ENCODE measurements at places on chromosomes 13 and 19.

DNA sequence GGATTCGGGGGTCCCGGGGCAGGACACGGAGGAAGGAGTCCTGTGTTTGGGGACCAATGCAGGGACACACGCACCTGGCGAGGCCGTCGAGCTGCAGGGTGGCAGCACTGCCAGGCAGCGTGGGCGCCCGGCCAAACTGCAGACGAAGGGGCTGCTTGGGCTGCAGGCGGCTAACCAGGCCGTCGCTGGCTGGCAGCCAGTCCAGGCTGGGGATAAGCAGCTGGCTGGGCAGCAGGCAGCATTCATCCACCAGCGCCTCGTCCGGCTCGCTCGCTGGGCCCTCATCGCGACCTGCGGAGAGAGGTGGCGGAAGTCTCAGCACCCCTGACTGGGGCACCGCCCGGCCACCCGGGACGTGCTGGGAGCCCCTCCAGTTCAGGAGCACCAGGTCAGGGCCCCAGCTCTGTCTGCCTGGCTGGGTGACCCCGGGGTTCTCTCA lies 11.5 kb downstream of the CFD start:
- DNase-seq, result no peak

- no peak for DNase-seq
Measured at GRCh38 chr19:35005256-35005977, 5.3 kb downstream of the GRAMD1A start.

DNA sequence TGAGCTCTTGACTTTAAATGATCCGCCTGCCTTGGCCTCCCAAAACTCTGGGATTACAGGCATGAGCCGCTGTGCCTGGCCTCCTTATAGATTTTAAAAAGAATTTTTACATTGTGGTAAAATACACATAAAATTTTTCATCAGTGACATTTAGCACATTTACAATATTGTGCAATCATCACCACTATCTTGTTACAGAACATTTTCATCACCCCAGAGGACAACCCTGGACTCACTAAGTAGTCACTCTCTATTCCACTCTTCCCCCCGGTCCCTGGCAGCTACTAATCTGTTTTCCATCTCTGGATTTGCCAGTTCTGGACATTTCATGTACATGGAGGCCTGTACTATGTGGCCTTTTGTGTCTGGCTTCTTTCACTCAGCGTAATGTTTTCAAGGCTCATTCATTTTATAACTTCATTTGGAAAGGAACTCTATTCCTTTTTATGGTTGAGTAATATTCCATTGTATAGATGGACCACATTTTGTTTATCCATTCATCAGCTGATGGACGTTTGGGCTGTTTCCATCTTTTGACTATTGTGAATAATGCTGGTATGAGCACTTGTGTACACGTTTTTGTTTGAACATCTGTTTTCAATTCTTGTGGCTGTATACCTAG lies 19.9 kb downstream of the MEGF8 start:
- DNase-seq, result no peak

DNA sequence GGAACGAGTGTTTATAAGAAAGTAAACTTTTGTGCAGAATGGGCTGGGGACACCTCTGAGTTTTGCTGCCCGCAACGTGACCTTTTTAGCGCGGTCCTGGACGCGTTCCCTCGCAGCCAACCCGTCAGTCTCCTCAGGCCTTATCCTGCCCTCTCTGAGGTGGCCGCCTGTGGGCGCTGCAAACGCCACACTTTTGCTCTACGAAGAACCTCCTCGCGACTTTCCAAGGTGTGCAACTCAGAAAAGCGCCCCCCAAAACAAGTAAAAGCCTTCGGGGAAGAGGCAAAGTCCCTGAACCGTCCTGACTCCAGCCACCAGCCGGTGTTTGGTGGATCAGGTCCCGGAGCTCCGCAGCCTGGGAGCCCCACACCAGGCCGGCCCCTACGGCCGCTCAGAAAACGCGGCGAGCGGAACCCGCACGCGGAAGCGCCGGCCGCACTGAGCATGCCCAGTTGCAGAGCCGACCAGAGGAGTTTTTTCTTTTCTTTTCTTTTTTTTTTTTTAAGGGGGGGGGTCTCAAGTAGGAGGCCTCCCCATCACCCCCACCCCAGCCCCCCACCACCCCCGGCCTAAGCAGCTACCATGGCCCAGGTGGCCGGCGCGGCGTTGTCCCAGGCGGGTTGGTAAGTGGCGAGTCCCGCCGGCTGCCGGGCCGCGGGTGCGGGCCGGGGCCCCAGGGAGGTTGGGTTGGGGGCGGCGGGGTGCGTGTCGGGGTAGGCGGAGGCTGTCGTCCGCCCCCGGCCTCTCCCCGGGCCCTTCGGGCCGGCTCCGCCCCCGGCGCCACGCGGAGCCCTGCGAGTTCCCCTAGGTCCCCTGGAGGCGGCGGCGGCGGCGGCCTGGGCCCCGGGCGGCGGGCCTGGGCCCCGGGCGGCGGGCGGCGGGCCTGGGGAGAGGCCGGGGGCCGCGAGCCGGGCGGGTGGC lies at the start of gene TDRD3:
TDRD3 (plus strand) TSS at position 438 of the 921 bp plus-strand sequence; CDS start at position 583, 145 bp downstream.
- DNase-seq, result peak; percentile 83

DNA sequence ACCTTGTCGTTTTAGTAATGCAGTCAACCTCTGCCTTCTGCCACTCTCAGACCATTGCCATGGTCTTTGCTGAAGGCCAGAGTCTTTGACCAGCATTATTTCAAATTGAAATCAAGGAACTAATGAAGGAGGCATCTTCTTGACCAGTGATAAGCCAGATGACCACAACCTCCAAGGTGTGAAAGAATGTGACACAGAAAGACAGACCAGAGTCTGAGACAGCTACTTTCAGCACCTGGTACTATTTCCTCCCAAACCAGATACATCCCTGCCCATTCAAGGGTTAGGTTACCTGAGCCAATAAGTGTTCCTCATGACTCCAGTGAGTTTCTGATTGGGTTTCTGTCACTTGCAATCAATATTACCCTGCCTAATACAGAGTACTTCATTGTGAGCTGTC lies 20.3 kb upstream of the RNASEH2B start:
- DNase-seq, result no peak

GRCh38 chr19:6236310-6237291 lies 43.2 kb downstream of the MLLT1 start:
- DNase-seq, result no peak

DNA sequence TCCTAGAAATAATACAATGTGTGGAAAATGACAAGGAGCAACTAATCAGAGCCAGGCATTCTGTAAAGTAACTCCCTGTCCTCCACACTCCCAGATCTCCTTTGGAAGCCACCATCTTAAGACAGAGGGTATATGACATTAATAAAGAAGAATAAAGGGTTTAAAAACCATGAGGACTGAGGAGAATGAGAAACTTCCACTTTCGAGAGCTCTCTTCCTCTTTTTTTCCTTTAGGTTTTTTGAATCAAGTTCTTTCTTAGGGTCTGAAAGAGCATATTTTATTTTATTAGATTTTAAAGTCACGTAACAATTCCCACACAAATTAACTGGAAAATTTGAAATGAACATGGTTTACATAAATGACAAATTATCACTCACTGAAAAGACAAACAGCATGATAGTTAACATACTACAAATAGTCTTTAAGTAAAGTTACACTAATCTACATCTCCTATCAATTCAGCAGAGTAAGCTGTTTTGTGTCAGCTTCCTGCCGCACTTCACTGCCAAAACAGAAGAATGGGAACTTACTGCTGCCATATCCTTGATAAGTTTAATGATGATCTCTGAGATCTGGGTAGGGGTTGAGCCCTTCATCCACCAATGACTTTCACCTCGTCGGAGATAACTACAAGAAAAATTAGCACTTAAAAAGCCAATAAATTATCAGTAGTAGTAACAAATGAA lies 38.6 kb upstream of the FBXL3 start:
- no peak for DNase-seq

DNA sequence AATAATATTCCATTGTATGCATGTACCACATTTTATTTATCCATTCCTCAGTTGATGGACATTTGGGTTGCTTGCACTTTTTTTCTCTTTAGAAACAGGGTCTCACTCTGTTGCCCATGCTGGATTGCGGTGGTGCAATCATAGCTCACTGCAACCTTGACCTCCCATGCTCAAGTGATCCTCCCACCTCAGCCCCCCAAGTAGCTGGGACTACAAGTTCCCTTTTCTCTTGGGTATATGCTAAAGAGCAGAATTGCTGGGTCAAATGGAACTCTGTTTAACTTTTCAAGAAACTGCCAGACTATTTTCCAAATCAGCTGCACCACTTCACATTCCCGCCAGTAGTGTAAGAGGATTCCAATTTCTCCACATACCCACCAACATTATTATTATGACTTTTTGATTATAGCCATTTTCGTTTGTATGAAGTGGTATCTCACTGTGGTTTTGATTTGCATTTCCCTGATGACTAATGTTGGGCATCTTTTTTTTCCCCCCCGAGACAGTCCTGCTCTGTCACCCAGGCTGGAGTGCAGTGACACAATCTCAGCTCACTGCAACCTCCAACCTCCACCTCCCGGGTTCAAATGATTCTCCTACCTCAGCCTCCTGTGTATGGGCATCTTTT lies 7.6 kb upstream of the IPO5 start:
- peak; percentile 64 for DNase-seq

GRCh38 chr19:4386041-4386782 lies 14.1 kb downstream of the SH3GL1 start:
- DNase-seq, result no peak

GRCh38 chr13:112638157-112638750 lies 50.3 kb upstream of the TUBGCP3 start:
- DNase-seq, result no peak

DNA sequence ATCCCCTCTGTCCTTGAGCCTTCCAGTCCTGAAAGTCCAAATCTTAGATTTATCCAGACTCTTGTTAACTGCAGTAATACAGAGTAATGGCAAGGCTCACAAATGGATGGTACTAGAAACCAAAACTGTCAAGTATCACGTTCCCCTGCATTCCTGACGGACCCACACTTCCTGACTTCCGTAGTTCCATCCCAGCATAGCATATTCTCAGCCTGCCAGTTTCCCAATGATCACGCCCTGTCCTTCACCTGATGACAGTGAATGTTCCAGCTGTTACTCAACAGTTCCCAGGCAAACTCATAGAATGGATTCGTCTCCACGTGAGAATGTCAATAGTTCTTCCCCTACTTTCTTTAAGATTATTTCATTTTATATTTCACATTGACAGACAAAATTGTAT lies 33.6 kb downstream of the SLC7A1 start:
- DNase-seq, result no peak

DNA sequence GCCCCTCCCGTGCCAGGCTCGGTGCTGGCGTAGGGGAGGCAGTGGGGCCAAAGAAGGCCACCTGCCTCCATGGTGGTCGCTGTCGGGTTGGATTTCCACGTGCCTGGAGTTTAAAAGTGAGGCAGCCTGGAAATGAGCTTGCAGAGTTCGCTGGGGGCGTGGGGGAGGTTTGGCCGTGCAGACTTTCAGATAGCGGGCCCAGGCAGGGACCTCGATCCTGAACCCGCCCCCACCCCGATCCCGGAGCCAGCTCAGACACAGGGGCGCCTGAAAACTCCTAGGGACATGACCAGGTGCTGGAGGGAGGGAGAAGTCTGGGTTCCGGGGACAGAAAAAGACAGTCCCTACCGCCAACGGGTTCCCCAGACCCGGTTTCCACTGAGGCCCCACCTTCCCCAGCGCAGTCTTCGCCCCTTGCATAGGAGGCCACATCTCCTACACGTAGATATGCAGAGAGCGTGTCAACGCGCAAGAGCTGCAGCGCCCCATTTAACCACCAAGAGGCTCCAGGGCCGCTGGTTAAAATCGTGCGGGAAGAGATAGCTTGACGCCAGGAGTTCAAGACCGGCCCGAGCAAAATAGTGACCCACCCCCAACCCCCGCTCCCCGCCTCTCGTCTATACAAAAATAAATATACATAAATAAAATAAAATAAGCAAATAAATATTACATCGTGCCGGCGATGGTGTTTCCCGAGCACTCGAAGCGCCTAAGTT lies 8.5 kb downstream of the CCDC8 start:
- peak; percentile 43 for DNase-seq

- no peak for DNase-seq
Measured at GRCh38 chr13:85601526-85601925, 197.7 kb downstream of the SLITRK6 start.

DNA sequence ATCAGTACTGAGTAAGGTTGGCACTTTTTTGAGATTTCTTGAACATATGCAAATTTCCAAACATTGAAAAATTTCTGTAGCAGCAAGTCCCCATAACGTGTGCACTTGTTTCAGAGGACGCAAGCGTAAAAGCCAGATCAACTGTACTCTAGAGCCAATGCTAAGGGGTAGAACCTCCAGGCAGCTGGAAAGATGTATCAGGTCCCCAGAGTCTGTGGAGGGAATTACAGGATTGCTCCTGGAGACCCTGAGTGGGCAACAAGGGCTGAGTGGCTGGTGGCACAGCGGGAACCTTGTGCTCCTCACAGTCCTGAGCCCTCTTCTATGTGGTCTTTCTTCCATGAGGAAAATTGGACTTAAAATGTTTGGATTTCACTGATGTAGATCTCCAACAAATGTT lies 53.9 kb upstream of the AMER2 start:
- no peak for DNase-seq

DNA sequence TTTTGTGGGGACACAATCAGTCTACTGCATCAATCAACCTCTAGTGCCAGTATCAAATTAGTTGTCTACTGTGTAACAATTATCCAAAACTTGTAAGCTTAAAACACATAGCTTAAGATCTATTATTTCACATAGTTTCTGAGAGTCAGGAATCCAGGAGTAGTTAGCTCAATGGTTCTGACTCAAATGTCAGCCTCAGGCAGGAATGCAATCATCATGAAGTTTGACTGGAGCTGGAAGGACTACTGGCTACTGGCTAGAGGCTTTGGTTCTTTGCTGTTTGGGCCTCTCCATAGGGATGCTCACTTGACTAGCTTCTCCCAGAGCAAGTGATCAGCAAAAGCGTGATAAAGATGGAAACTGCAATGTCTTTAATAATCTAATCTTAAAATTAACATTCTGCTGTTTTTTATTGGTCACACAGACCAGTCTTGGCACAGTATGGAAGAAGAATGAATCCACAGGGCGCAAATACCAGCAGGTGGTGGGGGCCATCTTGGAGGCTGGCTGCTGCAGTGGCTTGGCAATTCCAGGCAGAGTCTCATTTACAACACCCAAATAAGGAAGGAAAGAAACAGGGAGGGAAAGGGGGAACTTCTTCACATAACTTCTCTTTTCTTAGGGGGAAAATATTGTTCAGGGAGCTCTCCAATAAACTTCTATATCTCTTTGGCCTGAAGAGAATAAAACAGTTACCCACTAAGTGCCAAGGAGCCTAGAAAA lies 15.7 kb downstream of the CAB39L start:
- DNase-seq, result no peak

GRCh38 chr13:33649212-33649878 lies 168.6 kb upstream of the RFC3 start:
- peak; percentile 52 for DNase-seq

DNA sequence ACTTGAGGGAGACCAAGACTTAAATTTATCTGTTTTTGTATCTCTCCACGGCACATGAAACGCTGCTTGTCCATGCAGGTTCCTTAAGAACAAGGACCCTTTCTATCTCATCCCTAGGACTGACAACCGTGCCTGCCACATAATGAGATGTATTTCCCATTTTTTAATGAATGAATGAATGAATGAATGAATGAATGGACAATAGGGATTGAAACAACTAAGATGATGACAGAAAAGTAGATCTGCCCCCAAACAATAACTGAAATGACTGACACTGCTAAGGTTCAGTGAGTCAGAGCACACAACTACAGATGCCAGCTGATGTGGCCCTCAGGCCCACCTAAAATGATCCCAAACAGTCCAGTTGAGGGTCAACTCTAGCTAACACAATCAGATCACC lies 69.8 kb downstream of the USP12 start:
- DNase-seq, result no peak

- no peak for DNase-seq
Measured at GRCh38 chr19:48487544-48487943, 18.4 kb downstream of the CYTH2 start.

GRCh38 chr19:53994811-53995210 lies 3.4 kb downstream of the CACNG6 start:
- peak; percentile 43 for DNase-seq

GRCh38 chr13:59360108-59360507 lies 803.6 kb downstream of the DIAPH3 start:
- DNase-seq, result no peak
